SK-N-MC (cell line): ENCODE measurements at places on chromosomes 16 and 17.

DNA sequence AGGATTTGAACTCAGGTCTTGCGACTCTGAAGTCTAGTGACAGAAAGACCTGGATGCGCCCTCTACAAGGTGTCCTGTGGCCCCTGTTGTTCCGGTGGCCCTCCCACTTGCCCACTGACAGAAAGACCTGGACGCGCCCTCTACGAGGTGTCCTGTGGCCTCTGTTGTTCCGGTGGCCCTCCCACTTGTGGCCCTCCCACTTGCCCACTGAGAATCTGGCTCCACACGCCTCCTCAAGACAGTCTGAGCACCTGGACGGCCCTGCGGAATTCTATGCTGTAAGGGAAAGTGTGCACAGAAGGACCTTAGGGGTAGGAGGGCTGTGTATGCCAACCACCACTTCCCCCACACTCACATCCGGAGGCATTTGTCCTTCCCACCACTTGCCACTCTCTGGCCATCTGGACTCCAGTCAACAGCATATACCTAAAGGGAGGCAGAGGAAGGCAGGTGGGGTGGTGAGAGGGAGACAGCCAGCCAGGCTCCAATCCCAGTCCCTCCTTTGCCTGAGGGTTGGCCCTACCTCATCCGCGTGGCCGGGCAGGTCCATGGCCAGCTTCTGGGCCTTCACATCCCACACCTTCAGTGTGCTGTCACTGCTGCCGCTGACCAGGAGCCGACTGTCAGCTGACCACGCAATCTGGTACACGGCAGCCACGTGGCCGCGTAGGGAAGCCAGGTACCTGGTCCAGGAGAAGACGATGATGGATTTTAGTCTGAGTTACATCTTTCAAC is 9.1 kb downstream of the NLE1 start:
- no peak for DNase-seq

DNA sequence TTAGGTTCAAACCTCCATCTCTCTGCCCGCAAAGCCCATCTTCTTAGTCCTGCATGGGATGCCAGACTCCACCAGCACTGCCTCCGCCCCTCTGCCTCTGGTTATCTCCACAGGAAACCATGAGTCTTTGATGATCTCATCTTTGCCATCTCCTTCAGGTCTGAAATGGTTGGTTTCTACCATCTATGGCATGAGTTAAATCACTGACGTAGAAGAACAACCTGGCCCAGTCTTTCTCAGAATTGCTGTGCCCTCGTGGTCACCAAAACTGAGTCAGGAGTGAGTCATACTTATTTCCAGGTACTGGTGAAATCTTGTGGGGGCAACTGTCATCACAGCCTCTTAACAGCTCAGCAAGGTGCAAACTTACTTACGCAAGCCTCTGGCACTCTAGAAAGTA is 468.7 kb upstream of the C16orf82 start:
- no peak for DNase-seq

- no peak for DNase-seq
These were observed 31.8 kb downstream of the ANKRD11 start for GRCh38 chr16:89458551-89458950.

GRCh38 chr16:53546988-53547391 is 44.0 kb upstream of the AKTIP start:
- no peak for DNase-seq

GRCh38 chr16:76175718-76176117 is 101.5 kb upstream of the CNTNAP4 start:
- DNase-seq, result no peak

DNA sequence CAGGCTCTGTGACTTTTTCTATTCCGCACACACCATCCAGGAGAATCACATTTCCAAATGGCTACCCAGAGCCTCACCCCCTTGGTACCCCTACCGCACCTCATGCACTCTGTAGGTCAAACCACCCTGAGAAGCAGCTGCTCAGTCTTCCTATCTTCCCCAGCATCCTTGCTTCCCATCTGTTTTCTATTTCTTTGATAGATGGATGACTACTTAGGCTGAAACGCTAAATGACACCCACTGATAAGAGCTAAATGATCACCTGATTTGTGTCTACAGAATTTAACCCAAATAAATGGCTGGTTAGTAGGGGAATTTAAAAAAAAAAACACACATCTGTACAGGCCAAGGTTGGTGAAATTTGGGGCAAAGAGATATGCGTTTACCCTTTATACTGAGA is 17.6 kb upstream of the COX10 start:
- no peak for DNase-seq

DNA sequence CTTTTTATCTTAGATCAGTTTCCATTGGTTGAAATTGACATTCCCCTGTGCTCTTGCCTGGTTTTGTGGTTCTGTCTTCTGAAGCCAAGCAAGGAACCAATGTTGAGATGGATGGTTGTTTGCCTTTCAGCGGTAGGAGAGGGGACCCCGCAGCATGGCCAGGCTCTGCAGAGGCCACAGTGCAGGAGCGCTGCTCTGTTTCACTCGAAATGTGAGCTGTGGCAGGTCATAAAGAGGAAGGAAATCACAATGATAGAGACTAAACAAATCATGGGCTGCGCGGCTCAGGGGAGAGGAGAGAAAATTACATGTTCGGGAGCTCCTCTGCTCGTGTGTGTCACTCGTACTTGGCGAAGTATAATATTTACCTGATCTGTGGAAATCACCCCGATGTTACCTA is 148.2 kb downstream of the SNX29 start:
- DNase-seq, result no peak

GRCh38 chr17:57966246-57966645 is 11.0 kb upstream of the CUEDC1 start:
- no peak for DNase-seq

GRCh38 chr17:43396491-43397060 is 2.2 kb upstream of the ARL4D start:
- no peak for DNase-seq

DNA sequence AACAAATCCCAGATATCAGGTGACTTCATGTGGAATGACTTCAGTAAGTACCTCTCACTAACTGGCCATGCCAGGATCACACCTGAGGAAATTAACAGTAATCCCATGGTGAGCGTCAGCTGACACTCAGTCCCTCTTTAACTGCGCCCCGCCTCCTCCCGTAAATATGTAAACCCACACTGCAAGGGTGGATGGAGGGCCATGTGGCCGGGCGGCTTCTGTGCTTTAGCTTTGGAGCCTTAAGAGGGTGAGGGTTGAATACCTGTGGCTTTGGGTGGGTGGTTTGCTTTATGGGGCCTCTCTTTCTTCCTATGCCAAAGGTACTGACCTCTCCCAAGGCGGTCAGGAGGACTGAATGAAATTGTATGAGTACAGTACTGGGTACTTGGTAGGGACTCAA is 141.7 kb downstream of the MRM1 start:
- no peak for DNase-seq

- no peak for DNase-seq
These were observed 16.7 kb upstream of the C16orf78 start for GRCh38 chr16:49356728-49357488.

DNA sequence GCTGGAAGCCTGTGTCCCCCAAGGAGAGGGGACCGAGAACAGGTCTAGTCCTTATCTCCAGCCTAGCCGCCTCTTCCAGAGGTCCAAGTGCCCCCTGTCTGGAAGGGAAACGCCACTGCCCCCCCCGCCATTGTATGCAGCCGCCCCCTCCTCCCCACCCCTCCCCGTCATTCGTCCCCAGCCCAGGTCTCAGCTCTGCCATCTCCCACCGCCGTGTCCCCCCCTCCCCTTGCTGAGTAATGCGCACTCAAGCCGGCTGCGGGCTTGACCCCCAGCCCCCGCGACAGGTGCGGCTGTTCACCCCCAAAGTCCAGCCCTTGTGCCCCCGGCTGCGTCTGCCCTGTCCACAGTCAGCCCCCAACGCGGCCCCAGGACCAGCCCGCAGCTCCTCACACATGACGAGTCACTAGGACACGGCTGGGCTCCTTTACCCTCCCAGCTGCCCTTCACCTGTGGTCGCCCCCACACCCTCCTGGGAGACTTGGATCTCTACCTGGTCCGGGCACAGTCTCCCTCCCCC is 622 bp downstream of the GPRC5B start:
- DNase-seq, result no peak

DNA sequence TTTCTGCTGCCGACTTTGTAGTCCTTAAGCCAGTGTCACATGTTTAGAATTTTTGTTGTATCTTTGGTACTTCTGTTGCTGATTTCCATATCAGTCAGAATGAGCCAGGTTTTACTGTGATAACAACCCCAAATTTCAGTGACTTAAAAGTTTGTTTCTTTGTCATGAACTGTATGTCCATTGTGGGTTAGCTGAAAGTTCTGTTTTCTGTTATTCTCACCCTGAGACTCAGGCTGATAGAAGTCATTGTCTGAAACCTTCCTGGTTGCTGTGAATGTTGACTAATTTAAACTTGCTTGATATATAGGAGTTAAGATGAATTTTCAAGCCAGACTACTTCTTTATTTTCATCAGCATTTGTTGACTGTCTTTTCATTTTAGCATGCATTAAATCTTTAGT is 68.8 kb downstream of the MRTFB start:
- DNase-seq, result no peak

GRCh38 chr17:59607817-59608403 is 11.8 kb upstream of the CLTC start:
- no peak for DNase-seq

GRCh38 chr17:43723697-43724359 is 34.8 kb downstream of the SOST start:
- DNase-seq, result no peak

DNA sequence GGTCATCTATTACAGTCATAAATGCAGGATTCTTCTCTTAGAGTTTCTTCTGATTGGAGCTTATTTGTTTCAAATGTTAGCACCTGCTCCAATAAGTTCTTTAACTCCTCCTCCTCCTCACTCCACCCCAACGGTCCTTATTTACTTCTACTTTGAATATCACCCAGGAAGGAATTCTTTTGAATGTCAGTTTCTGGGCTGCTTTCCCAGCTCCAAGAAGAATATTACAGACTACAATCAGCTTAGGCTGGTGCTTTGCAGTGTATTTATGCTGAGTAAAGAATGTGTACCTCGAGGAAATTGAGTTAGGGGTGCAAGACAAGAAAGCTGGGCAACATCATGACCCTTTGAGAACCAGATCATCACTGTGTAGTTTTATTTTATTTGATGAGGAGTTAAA is 30.8 kb downstream of the MAP3K3 start:
- no peak for DNase-seq

- DNase-seq, result no peak
These were observed 23.4 kb upstream of the RBFOX3 start for GRCh38 chr17:79633993-79634813.

GRCh38 chr17:41647038-41647813 is 22.9 kb upstream of the KRT17 start:
- DNase-seq, result no peak

DNA sequence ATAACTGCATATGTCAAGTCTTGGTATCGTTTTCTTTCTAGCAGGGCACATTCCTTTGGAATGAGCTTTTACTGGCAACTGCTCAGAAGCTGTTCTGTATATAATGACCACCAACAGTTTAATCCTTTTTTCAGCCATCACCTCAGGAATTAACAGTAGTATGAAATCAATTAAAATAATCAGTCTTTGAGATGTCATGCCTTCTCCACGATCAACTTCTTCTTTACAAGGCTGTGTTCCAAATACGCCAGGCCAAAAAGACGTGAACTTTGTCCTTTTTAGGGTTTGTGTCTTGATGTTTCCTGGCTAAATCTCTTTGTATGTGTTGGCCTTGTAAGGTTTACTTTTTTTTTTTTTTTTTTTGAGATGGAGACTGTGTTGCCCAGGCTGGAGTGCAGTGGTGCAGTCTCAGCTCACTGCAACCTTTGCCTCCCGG is 54.9 kb downstream of the ABCC1 start:
- no peak for DNase-seq

DNA sequence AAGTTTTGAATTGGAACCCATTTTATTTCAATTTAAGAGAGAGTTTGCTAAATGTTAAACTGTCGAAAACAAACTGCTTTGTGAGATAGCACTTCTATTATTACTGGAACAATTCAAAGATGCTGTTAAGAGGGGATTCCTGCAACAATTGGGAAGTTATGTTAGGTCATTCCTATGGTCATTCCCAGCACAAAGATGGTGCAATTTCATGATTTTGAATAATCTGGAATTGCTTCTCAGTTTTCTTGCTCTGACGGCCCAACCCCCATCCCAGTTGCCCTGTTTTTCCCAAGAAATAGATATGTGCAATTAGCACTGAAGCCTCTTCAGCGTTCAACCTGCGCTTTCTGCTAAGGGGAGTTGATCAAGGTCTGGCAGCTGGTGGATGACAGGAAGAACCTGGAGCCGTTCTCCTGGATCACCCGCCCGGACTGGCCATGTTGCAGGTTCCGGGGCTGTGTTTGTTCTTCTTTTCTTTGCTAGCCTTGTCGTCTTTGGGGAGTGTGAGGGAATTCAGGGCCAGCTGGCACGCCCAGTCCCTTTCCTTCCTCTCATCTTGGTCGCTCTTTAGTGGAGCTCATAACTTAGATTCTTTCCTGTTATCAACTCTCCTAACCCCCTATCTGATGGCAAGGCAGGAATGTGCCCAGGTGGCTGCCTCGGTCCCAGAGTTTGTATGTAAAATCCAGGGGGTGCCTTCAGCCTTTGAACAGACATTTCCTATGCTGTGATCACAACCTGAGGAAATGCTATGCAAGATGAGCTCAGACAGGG is 29.0 kb upstream of the IRF8 start:
- no peak for DNase-seq

DNA sequence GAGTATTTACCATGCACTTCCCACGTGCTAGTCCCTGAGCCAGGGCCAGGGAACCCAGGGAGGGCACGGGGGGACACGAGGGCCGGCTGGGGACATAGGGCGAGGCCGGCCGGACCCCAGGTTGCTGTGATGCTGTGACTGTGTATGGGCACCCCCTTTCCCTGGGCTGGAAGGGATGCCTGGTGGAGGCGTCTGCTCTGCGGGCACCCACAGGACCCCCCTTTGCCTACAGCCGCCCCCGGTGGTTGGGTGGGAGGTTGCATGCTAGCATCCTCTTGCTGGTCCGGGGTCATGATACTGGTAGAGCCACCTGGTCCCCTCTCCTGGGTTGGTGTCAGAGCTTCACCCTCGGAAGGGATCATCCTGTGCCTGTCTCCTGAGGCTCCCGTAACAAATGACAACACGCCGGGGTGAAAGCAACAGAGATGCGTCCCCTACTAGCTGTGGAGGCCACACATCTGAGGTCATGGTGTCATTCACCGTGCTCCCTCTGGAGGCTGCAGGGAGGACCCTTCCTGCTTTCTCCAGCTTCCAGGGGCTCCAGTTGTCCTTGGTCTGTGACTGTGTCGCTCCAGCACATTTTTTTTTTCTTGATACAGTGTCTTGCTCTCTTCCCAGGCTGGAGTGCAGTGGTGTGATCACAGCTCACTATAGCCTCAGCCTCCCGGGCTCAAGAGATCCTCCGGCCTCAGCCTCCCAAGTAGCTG is 3.1 kb upstream of the CIAO3 start:
- no peak for DNase-seq

DNA sequence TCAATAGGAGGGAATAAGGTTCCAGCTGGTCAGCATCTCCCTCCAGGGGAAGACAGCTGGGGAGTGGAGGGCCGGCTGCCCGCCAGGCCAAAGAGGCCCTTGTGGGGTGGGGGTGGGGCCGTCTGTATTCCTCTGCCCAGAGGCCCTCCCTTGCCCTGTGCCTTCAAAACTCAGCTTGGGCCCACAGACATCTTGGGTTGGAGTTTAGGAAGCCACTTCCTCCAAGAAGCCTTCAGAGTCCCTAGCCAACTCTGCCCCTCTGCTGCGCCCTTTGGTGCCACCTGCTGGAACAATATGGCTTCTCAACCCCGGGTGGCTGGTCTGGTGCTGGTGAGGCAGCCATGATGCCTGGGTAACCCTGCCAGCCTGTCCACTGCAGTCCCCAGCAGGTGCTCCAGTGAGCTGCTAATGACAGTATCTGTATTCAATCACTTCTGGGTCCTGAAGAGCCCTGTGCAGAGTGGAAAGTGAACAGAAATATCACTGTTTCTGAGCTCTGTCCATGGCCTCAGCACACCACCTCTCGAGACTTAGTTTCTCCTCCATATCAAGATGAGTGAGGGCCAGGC is 16.7 kb downstream of the HSD11B2 start:
- DNase-seq, result no peak
